ENCODE measurements at places on chromosomes 6 and 20.

DNA sequence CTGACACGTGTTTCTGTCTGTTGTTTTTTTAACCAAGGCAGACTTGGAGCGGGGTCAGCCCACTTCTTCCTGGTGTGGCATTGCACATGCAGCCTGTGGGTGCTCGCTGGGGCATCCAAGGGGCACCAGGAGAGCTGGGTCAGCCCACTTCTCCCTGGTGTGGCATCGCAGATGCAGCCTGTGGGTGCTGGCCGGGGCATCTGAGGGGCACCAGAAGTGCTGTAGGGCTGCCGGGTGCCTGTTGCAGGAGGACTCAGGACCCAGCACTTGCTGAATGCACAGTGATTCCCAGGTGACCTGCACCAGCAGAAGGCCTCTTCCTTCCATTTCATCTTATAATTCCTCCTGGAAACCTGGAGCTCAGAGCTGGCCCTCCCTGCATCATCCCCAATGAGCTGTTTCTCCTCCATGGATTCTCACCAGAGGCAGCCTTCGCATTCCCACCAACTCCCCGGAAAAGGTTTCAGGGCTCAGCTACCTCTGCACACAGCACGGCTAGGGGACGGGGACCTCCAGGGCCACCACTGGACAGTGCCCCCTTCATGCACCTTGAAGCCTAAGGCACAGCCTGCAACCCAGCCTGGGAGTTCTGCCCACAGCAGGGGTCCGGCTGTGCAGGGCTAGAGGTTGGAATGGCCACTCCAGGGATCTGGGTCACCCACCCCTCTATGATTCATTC, 218.8 kb downstream of the TAF4 start:
- DNase-seq: no peak

DNA sequence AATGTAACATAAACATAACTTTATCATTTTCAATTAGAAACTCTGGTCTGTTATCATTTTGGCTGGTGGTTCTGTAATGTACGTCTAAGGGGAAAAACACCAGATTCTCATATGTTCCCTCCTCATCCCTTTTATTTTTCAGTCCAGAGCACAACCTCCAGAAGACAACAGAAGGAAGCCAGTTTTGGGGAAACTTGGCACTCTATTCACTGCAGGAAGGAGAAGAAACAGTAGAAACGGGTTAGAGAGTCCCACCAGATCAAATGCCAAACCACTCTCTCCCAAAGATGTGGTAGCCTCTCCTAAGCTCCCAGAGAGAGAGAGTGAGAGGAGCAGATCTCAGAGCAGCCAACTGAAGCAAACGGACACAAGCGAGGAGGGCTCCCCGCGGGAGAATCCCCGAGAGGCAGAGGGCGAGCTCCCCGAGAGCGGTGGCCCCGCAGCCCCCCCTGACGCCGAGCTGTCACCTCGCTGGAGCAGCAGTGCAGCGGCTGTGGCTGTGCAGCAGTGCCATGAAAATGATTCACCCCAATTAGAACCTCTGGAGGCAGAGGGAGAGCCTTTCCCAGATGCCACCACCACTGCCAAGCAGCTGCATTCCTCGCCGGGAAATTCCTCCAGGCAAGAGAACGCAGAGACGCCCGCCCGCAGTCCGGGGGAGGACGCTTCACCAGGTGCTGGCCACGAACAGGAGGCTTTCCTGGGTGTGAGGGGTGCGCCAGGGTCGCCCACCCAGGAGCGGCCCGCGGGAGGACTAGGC, 117.8 kb downstream of the RTN4IP1 start:
- DNase-seq: peak; percentile 36

- DNase-seq: no peak
Observed at GRCh38 chr6:144305985-144306384, 20.9 kb downstream of the UTRN start.

GRCh38 chr6:165728216-165728615, 65.2 kb upstream of the PDE10A start:
- no peak for DNase-seq

DNA sequence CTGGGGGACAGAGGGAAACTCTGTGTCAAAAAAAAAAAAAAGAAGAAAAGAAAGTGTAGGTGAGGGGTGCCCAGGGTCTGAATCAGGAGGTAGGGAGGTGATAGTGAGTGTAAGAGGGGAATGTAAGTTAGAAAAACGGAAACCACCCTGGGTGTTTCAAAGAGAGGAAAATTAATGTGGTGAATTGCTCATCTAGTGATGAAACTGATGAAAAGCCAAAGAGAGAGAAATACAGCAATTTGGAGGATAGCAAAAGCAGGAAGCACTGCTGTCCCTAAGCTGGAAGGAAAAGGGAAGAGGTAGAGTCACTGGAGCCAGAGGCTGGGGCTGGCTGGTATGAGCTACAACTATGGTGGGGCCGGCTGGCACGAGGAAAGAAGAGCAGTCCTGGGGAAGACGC, 85.0 kb upstream of the CEP85L start:
- no peak for DNase-seq

DNA sequence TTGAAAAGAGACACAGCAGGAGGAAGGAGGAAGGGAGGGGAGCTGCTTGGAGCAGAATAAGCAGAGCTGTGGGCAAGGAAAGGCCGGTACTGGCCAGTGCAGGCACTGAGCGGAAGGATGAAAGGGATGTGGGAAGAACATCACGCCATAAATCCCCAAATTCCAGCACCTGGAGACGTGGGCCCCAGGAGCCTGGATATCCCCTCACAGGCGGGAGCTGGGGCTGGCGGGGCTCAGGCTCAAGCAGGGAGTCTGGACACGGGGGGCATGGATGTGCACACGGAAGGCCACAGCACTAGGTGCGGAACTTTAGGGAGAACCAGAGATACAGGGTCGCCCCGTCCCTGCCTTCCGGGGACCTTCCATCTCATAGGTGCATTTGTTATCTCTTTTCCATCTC, 7.5 kb upstream of the RPP40 start:
- no peak for DNase-seq

GRCh38 chr20:20371083-20371482, 3.2 kb downstream of the INSM1 start:
- DNase-seq: no peak

DNA sequence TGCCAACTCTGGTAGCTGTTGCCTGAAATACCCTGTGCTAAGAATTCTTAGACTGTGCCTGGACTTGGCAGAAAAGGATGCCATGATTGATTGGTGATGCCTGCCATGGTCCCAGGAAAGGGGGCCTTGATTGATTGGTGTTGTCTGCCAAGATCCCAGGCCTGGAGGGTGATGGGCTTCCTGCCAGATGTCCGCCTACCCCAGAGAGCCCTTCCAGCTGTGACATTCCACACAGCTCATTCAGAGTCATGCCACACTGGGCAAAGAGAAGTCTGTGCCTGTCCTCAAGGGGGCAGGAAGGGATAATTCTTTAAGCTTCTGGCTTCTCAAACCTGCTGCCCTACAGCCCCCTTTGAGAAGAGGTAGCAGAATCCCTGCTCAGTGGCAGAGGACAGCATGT, 24.6 kb downstream of the RIMS4 start:
- DNase-seq: no peak

DNA sequence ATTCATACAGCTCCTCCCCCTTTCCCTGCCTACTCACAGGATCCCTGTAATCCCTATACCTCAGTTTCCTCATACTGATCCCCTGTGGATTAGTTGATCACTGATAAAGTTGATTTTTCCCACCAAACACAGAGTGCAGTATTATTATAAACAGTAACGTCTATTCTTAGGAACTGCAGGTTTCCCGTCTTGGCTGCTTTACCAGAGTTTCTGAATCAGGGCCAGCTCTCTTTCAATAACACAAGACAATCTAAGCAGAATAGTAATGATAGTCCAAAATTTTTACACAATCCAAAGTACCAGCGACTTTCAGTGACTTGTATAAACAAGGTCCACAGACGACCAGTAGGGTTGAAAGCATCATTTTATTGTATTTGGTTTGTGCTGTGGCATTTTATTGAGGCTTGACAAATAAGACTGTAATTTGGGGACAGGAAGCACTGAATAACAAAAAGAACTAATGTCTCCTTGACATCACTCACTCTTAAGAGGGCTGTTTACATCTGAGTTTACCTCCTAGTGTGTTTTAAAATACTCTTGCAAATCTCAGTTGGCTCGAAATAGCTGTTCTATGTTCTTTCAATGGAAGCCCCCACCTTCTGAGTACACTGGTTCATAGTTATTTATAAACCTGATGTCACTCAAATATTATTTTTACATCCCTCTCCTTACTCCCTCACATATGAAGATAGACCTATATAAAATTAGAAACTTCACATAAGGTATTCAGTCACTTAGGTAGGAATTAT, 6.1 kb upstream of the JARID2 start:
- no peak for DNase-seq

DNA sequence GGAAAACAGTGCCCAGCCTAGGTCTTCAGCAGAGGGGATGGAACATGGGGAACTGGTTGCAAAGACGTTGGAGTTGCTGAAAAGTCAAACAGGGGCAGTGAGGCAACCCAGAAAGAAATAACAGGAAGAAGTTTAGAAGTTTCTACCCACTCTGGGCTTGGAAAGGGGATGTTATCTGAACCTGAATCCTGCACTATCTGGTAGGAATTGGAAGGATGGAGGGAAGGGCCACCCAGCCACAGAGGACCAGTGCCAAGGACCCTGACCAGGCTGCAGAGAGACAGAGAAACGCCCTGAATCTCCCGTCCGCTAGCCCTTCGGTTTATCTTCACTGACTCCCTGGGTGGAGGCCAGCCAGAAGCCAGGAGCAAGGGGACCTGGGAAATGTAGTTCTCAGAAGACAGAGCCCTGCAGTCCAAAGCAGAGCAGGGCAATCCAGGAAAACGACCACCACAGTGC, 217.3 kb upstream of the RREB1 start:
- DNase-seq: no peak

DNA sequence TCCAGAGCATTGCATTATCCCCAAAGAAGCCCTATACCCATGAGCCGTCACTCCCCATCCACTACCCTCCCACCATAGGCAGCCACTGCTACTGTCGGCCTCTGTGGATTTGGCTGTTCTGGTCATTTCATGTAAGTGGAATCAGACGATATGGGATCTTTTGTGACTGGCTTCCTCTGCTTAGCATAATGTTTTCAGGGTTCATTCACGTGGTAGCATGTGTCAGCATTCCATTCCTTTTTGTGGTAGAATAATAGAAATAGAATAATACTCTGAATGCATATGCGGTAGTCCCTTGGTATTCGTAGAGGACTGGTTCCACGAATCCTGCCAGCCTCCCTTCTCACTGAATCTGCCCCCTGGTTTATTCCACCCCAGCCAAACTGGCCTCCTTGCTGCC, 402.6 kb upstream of the SULF2 start:
- no peak for DNase-seq

GRCh38 chr20:63342561-63343459, 18.3 kb downstream of the CHRNA4 start:
- DNase-seq: no peak

DNA sequence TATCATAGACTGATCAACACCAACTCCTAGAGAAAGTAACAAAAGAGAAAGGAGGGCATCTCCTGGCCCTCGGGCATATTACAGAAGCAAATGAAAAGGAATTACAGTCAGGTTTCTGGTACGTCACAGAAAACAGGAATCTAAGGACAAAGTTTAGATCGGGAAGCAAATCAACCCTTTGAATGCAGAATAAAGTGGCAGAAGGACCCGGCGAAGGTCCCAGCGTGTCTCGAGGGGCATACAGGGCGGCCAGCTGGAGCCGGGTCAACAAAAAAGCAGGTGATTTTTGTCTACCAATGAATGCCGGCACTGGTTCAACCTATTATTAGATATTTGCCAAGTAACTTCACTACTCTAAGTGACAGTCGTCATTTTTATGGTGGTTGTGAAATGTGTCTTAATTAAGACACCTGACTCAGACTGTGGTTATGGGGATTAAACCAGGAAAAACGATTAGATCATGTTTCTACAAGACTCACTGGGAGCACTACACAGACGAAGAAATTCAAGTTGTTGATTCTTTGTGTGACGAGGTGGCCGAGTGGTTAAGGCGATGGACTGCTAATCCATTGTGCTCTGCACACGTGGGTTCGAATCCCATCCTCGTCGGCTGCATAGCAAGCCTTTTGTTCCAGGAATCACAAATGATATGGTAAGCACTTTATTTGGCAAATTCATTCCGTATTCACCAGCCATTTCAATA, 12.4 kb upstream of the ZSCAN9 start:
- DNase-seq: peak; percentile 83

DNA sequence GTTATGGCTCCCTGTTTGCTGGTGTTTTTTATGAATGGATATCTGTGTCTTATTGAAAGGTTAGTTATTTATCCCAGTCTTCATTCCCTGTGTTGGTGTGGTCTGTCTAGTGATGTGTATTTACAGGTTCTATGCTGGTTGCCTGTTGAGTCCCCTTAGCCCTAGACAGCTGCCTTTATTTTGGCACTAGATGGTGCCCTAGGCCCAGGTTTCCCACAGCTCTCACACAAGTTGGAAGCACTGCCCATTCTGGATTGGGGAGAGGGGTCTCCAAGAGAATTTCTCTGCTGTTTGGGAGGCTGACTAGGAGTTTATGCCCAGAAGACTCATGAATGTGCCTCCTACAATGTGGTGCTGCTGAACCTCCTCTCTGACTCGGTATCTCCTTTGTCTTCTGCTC, 12.4 kb downstream of the GRM1 start:
- no peak for DNase-seq

Measured in stimulated activated CD4-positive, alpha-beta T cell treated with anti-CD3 and anti-CD28 coated beads, Interleukin-1b, Interleukin-23, amount 100 ng/mL, for 48 hours (primary cell).